ENCODE measurements at places on chromosomes 3 and 15. TPM values are rescaled to one million over a fixed set of nuclear protein-coding genes. Genes with fewer than 3 reads are reported as not detected.

The SMC4 gene
- total RNA-seq = 209 TPM

The MORC1 gene
- 0.88 TPM for total RNA-seq

The TM4SF1 gene
- total RNA-seq = 0.28 TPM

The RARB gene
- total RNA-seq = 0.44 TPM

GRCh38 chr15:92631721-92632120 is 23.9 kb downstream of the FAM174B start:
- no peak overlapping the region for H3K4me3 ChIP-seq
- H3K4me1 ChIP-seq = no peaks in the 10 kb centered on the region
- DNase-seq = no peak
- no peaks in the 10 kb centered on the region for H3K36me3 ChIP-seq

GRCh38 chr3:114336122-114336697 is 42.4 kb downstream of the TIGIT start:
- no peaks in the 10 kb centered on the region for H3K27me3 ChIP-seq
- H3K4me3 ChIP-seq = no peak overlapping the region
- no peaks in the 10 kb centered on the region for H3K4me1 ChIP-seq
- no peak for DNase-seq
- H3K27ac ChIP-seq = no peak overlapping the region

DNA sequence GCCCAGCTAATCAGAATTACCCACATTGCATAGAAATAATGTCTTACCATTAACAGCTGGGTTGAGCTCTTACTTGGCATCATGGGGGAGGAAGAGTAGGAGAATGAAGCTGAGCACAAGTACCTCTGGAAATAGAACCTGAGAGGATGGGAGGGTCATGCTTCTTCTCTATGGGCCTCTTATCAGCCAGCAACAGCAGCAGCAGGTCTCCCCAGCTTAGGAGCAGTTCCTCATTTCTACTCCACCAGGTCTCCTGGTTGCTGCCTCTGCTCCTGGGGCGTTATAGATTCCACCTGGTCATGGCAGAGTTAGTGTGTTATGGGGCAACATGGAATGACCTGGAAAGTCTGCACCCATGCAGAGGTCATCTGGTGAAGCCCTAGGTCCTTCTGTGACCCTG is 3.4 kb downstream of the FSD2 start:
- H3K4me1 ChIP-seq = no peaks in the 10 kb centered on the region
- H3K4me3 ChIP-seq = no peak overlapping the region
- H3K27ac ChIP-seq = no peak overlapping the region
- H3K27me3 ChIP-seq = peaks cover 4% of the 10 kb centered on the region
- DNase-seq = no peak
- no peaks in the 10 kb centered on the region for H3K36me3 ChIP-seq

DNA sequence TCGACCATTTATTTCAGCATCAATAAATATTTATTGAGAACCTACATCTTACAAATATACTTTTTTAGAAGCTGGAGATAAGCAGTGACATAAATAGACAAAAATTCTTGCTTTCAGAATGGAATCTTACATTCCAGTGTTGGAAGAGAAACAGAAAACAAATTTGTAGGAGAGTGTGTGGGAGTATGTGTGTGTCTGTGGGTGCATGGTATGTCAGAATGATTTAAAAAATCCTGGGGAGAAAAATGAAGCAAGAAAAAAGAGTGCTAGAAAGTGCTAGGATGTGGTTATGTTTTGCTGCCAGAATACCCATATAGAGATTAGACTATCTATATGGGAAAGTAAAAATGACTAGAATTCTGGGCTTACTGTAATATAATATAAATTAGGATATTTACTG is 561.7 kb upstream of the SGO1 start:
- no peak overlapping the region for H3K4me3 ChIP-seq
- no peak overlapping the region for H3K27ac ChIP-seq
- H3K4me1 ChIP-seq = no peaks in the 10 kb centered on the region
- DNase-seq = no peak
- H3K27me3 ChIP-seq = no peaks in the 10 kb centered on the region

DNA sequence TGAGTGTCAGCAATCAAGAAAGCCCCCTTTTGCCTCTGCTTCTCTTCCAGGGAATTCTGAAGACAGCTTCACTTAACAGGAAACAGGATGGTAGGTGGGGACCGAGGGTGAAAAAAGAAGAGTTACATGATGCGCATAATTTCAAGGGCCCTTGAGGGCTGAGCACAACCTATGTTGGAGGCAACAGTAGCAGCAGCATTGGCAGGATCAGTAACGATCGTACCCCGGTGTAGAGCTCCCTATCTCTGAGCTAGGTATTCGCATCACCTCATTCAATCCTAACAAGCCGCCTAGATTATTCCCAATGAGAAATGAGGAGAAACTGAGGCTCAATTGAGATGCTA is 432 bp upstream of the RAD54L2 start:
- H3K27ac ChIP-seq = peak overlapping the region; percentile 82
- no peaks in the 10 kb centered on the region for H3K36me3 ChIP-seq
- DNase-seq = no peak
- no peaks in the 10 kb centered on the region for H3K27me3 ChIP-seq

- H3K4me3 ChIP-seq = no peak overlapping the region
- H3K36me3 ChIP-seq = no peaks in the 10 kb centered on the region
- no peak overlapping the region for H3K27ac ChIP-seq
- no peak for DNase-seq
- no peaks in the 10 kb centered on the region for H3K27me3 ChIP-seq
Observed at GRCh38 chr15:61828008-61828407, 232.2 kb downstream of the VPS13C start.

DNA sequence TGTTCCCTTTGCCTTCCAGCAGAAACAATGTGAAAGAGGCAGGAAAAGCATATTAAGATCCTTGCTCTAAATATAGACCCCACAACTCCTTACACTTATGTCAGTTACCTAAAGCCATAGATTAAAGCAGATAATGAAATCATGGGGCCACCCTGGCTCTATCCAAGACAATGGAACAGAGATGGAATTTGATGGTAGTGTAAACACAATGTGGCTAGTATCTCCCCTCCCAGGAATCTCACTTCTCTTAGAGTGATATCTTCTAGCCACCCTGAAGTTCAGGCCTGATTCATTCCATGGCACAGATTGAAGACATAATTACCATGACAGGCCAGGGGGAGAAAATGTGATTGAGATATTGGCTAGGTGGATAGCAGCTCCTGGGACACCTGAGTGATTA is 32.6 kb downstream of the GALNT15 start:
- H3K27me3 ChIP-seq = no peaks in the 10 kb centered on the region
- H3K36me3 ChIP-seq = no peaks in the 10 kb centered on the region
- no peaks in the 10 kb centered on the region for H3K4me1 ChIP-seq
- H3K27ac ChIP-seq = no peak overlapping the region

DNA sequence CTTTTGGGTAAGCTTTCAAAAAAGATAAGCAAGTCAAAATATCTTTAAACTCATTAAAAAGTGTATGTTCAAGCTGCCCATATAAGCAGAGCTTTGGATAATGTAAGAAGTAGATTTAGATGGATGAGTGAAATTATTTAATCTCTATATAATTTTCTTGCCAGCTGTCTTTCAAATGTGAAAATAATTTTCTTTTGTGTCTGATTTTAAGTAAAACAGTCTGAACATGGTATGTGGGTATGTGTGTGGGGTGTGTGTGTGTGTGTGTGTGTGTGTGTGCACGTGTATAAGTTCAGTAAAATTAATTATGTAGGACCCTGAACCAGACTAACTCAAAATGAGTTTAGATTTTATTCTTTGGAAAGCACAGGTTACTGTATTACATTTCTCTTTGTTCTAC is 155.2 kb upstream of the CGNL1 start:
- no peaks in the 10 kb centered on the region for H3K27me3 ChIP-seq
- no peaks in the 10 kb centered on the region for H3K36me3 ChIP-seq
- DNase-seq = no peak
- peak overlapping the region; percentile 77 for H3K27ac ChIP-seq

DNA sequence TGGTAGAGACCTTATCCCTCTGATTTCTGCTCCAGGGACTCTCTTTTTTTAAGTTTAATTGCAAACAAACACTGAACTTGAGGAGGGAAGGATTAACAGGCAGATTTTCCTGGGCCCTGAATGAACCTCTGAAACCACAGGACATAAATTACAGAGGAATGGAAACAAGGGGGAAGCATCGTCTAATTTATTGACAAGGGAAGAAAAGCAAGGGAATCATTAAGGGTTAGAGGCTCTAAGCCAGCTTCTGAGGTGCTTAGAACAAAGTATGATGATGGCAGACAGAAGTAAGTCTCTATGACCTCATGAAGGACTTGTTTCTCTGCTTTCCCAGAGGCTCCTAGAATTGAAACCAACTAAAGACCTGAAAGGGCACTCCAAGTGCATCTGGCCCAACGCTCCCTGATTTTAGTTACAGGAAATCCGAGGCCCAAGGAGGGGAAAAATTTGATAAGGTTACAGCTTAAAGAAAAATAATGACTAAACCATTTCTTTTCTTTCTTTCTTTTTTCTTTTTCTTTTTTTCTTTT is 244.7 kb upstream of the NR2E3 start:
- H3K4me1 ChIP-seq = no peaks in the 10 kb centered on the region
- no peak for DNase-seq
- H3K27me3 ChIP-seq = peaks cover 5% of the 10 kb centered on the region
- no peaks in the 10 kb centered on the region for H3K36me3 ChIP-seq
- no peak overlapping the region for H3K4me3 ChIP-seq

GRCh38 chr3:713006-713621 is 379.7 kb upstream of the CNTN6 start:
- no peaks in the 10 kb centered on the region for H3K36me3 ChIP-seq
- no peak overlapping the region for H3K4me3 ChIP-seq
- no peaks in the 10 kb centered on the region for H3K4me1 ChIP-seq
- DNase-seq = no peak
- no peak overlapping the region for H3K27ac ChIP-seq

DNA sequence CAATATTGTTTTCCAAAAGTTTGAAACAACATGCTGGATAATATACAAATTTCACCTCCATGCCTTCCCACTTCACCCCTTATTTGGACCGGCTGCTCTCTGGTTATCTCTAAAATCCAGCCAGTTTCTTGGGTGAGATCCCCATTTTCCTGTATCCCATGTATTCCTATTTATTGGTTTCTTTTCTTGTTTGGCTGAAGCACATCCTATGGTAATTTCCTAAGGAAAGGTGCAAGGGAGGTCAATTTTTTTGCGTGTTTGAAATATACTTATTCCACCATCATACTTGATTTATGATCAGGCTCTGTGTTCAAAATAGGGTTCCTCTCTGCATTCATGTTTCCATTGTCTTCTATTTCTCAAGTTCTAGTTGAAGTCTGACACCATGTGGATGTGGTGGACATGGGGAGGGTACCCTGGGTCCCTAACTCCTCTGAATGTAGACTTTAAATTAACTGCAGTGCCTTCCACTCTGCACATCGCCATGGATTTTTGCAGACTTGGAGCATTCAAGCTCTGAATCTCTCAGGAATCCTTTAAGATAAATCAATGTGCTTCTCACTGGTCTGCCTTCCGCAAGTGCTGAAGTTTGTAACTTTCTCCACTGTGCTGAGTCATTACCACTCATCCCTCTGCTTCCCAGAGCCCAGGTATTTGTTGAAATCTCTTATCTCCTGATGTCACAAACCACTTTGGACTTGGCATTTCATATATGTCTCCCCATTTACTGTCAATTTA is 52.1 kb upstream of the TLE3 start:
- no peak overlapping the region for H3K27ac ChIP-seq
- H3K4me1 ChIP-seq = peaks cover 15% of the 10 kb centered on the region
- H3K27me3 ChIP-seq = no peaks in the 10 kb centered on the region
- DNase-seq = no peak

Data from A673 (cell line).